ENCODE measurements at places on chromosomes 1 and 21. TPM values are rescaled to one million over a fixed set of nuclear protein-coding genes. Genes with fewer than 3 reads are reported as not detected.

The LCE1F gene
- total RNA-seq: not detected

The RBM8A gene
- 245 TPM for total RNA-seq

The LIN28A gene
- total RNA-seq: 0.03 TPM

The MYOG gene
- not detected for total RNA-seq

The GUCA2A gene
- not detected for total RNA-seq

The OR2T2 gene
- not detected for total RNA-seq

The NT5C1A gene
- total RNA-seq: not detected

The MYBPH gene
- not detected for total RNA-seq

The IFNLR1 gene
- 1.5 TPM for total RNA-seq

The RAB25 gene
- 0.24 TPM for total RNA-seq

The KLF17 gene
- 0.33 TPM for total RNA-seq

The PRELP gene
- total RNA-seq: not detected

The NBPF11 gene
- 4.4 TPM for total RNA-seq

The CRYBG2 gene
- total RNA-seq: 2.0 TPM

The MCOLN3 gene
- 3.6 TPM for total RNA-seq

The ADAM15 gene
- 52.7 TPM for total RNA-seq

The CSF3R gene
- not detected for total RNA-seq

The WNT3A gene
- total RNA-seq: not detected

The RBM34 gene
- total RNA-seq: 74.5 TPM

The CFAP141 gene
- total RNA-seq: not detected

The HUNK gene
- 1.7 TPM for total RNA-seq

The PRAMEF9 gene
- total RNA-seq: not detected

The TSPEAR gene
- total RNA-seq: not detected

The RXRG gene
- total RNA-seq: not detected

The GBP4 gene
- not detected for total RNA-seq

The FALEC gene
- total RNA-seq: not detected

The DIO1 gene
- total RNA-seq: not detected

The CHIA gene
- not detected for total RNA-seq

The GPATCH2 gene
- 6.0 TPM for total RNA-seq

The BCAR3 gene
- total RNA-seq: 58.1 TPM

The TNFRSF18 gene
- total RNA-seq: not detected

The SSR2 gene
- total RNA-seq: 273 TPM

The RHD gene
- total RNA-seq: not detected

The RPE65 gene
- total RNA-seq: not detected

The LCE1B gene
- total RNA-seq: not detected

The PGLYRP3 gene
- total RNA-seq: not detected

The TOR1AIP2 gene
- total RNA-seq: 18.0 TPM

The CD53 gene
- total RNA-seq: not detected

The PDPN gene
- total RNA-seq: not detected

The NTMT2 gene
- not detected for total RNA-seq

The NBPF4 gene
- total RNA-seq: 0.23 TPM

The NBPF8 gene
- 3.9 TPM for total RNA-seq

The LMX1A gene
- total RNA-seq: not detected

The NKAIN1 gene
- total RNA-seq: 1.1 TPM

All from A549 treated with RU486 at 1 μM for 4 hours (cell line).